NCI-H1694 treated with DMSO at 0.1 percent for 48 hours (cell line): ENCODE measurements at places on chromosomes 11 and 22.

- peak; percentile 32 for DNase-seq
These were observed 124.3 kb downstream of the TRIM29 start for GRCh38 chr11:120013325-120014250.

- peak; percentile 11 for DNase-seq
These were observed 7.0 kb upstream of the DDX17 start for GRCh38 chr22:38513063-38513462.

- DNase-seq = peak; percentile 12
These were observed 16.0 kb downstream of the USH1C start for GRCh38 chr11:17528181-17528691.

- no peak for DNase-seq
These were observed 2.1 kb downstream of the MRPL40 start for GRCh38 chr22:19434401-19434800.

DNA sequence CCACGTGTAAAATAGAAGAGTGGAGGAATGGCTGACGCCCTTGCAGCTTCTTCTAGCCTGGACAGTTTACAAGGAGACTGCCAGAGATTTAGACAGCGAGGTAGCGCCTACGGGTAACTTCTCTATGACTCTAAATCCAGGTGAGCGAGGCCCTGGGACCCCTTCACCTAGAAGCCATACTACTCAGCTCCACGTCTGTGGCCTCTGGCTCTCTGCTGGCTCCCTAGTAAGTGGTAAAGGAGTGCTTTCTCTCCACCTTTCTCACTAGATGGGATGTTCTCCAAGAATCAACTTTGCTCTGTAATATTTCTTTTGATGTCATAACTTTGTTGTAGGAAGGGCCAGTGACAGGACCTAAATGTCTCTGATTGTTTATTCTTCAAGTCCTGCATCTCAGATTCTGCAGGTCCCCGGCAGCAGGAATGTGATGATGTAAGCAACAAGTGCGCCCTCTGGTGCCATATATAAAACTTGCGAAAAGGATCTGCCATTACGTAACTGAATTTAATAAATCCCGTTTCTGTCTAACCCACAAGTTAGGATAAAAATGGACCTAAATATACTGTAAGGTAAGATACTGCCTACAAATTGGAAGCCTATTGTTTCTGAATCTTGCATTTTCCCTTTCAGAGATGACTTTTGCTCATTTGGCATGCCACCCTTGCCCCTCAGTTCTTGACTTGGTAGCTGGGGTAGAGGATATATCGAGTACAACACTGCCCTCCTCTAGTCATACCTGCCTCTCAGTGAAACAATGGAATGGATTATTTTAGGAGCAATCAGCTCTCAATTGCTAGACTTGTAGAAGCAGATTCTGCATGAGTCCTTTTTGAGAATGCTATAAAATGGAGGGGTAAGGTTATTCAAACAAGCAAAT is 11.0 kb upstream of the PTPN5 start:
- DNase-seq = peak; percentile 6

DNA sequence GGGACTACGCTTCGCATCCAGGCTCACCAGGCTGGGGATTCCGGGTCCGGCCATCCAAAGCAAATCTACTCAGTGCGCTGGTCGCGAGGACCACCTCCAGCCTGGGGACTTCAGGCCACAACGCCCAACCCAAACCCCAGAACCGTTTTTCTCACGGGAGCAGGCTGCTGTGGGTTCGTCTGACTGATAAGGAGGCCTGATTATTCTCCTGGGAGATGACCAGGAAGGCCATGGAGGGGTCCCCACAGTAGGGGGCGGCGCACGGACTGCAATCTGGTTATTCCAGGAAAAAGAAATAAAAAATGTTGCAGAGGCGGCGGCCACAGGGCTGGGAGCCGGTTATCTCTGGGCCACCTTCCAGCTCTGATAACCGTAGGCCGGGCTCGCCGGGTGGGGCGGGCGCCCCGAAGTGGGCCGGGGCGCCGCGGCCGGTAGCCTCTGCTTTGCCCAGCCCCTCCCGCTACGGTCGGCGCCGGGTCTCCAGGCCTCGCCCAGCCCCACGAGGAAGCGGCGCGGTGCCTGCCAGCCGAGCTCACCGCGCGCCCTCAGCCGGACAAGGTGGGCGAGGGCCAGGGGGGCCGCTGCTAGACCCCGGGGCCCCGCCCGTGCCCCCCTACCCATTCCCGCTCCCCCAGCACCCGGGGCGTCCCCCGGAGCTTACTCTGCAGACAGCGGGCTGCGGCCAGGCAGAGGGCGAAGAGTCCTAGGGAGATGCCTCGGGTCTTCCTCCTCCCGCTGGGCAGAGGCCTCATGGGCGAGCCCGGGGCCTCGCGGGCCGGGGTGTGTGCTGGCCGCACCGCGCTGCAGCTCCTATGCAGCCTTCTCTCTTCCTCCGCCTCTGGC is 446 bp downstream of the VSTM5 start:
- no peak for DNase-seq

DNA sequence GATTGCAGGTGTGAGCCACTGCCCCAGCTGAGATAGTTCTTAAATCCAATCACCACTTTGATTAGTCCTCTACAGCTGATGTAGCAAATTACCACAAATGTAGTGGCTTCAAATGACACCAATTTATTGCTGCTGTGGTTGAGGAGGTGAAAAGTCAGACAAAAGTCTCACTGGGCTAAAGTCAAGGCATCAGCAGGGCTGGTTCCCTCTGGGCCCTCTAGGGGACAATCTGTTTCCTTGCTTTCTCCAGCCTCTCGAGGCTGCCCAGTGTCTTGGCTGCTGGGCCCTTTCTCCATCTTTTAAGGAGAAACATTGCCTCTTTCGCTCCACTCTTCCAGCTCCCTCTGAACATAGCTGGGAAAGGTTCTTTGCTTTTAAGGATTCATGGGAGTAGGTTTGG is 50.5 kb upstream of the SHANK2 start:
- DNase-seq = no peak

DNA sequence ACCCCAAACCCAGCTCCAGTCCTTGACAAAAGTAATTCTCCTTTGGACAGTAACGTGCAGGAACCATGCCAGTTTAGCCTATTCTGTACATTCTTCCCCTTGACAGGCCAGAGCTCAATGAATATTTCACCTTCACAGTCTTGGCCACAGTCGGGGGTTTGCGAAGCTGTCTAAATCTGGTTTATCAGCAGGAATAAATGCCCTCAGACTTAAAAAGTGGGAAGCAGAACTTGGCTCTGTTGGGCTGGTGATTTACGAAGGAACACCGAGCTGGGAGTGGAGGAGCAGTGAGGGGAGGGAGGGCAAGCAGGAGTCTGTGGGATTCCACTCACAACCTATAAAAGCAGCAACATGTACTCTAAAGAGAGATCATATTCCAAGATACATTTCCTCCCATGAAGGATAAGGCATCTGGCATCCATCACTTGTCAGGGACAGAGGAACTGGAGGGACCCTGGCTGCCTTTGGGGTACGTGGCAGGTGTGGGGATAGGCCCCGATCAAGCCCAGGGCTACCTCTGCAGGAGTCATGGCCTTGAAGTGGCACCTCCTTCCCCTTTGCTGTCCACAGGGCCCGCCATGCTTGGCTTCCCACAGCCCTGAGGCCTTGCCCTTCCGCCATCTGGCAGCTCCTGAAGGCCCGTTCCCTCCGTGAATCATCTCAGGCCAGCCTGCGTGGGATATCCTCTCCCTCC is 154.3 kb downstream of the ADAMTS15 start:
- no peak for DNase-seq

- DNase-seq = no peak
These were observed 66.5 kb upstream of the PITPNB start for GRCh38 chr22:27985323-27986275.

DNA sequence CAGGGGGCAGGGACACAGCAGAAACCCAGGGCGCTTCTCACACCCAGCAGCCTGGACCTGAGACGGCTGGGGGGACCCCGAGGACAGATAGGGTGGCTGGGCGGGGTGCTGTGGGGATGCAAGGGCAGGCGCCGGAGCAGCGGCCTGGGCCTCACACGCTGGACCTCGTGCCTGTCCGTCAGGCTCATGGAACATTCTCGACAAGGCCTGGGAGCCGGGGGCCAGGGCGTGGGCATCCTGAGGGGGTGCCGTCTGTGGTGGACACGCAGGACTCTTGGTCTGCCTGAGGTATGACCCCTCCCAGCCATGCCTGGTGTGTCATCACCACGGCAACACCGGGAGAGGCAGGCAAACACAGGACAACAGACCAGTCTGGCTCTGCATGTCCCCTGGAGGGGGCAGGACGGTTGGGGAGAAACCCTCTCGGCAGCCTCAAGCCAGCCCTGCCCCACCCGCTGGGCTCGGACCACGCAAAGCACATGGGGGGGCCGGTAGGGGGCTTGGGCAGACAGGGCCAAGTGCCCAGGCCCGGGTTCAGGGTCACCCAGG is 21.4 kb downstream of the MRPL23 start:
- no peak for DNase-seq

- peak; percentile 13 for DNase-seq
These were observed 17.2 kb downstream of the CLDN25 start for GRCh38 chr11:113796663-113797259.

- no peak for DNase-seq
These were observed 35.4 kb upstream of the FLI1 start for GRCh38 chr11:128658502-128658901.

DNA sequence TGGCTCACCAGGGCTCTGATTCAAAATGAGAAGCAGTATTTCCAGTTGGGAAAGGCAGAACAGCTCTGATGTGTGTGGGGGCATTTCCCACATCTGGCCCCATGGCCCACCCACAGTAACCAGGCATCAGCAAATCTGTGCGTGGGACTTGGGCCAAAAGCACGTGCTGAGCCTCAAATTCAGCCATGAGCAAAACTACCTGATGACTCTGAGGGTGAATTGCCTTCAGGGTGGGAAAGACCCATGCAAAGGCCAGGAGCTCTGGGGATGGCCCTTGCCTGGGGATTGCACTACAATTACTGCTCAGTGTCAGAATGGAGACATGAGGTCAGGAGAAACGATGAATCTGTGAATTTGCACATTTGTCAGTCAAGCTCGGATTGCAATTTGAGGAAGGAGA is 20.9 kb downstream of the TP53AIP1 start:
- no peak for DNase-seq

DNA sequence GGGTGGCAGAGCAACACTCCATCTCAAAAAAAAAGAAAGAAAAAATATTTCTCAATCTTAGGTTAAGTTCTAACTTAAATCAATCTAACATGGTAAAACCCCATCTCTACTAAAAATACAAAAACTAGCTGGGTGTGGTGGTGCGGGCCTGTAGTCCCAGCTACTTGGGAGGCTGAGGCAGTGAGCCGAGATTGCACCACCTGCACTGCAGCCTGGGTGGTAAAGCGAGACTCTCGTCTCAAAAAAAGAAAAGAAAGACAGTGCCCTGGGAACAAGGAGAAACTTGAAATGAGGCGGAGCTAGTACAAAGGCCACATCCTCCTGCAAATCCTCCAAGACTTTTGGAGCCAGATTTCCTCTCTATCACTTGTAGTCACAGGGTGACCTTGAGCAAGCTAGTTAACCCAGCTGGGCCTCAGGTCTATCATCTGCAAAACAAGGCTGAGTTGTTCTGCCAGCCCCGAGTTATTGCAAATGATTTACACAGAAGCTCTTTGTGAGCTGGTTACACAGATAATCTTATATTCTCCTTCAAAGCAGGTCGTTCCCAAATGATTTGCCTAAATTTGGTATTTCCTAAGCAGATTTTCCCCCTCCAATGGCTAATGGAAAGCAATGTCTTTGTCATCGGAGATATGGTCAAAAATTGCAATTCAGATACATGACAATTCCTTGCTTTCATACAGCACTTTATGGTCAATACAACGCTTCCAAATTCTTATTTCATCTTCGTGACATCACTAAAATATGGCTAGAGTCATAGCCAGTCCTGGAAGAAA is 1.9 kb downstream of the ANKRD54 start:
- DNase-seq = no peak

- no peak for DNase-seq
These were observed 114.2 kb downstream of the KCNQ1 start for GRCh38 chr11:2558861-2559526.

GRCh38 chr11:46914910-46915309 is 3.4 kb downstream of the LRP4 start:
- DNase-seq = no peak

DNA sequence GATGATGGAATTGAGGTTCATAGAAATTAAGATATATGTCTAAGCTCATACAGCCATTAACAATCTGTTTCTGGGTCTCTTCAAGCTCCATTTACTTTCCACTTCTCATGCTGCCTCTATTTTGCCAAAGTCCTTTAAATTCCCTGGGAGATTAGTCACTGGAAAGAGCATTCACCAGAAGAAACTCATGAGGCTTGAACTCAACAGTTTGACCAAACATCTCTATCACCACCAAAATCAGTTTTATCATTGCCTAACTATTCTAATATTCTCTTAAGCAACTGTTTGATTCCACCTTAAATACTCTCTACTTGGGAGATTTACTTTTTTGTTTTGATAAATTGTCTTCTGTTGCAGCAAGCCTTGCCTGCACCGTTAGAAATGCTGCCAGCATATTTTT is 881.3 kb downstream of the KCNA4 start:
- no peak for DNase-seq

DNA sequence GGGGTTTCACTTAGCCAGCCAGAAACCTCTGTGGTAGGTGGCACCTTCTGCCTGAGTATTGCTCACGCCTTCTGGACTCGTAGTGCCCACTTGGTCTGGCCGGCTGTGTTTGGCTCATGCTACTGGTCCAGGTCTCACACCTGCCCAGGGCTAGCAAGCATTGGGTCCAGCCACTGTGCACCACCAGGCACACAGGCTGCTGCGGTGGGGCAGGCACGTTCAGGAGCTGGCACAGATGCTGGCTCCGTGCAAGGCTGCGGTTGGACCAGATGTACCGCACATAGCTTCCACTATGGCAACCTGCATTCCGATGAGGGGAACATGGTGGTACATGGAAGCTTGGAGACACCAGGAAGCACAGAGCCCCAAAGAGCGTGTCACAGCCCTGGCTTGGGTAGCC is 34.8 kb upstream of the EXPH5 start:
- no peak for DNase-seq

DNA sequence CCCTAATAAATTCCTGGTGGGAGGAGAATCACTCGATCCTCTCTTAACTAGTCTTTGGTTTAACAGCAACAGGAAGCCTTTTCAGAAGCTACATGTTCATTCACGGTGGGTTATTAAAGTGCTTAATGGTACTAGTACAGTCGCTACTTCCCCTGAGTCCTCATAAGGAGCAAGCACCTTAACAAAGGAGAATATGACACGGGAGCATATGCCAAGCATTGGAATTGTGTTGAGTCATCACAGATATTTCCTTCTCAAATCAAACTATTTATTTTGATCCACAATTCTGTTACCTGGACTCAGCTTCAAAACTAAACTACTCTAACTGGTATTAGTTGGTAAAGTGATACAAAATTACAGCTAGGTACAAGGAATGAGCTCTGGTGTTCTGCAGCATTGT is 177.5 kb upstream of the CTSC start:
- DNase-seq = no peak

GRCh38 chr11:59611570-59612565 is 3.7 kb downstream of the OSBP start:
- DNase-seq = no peak

DNA sequence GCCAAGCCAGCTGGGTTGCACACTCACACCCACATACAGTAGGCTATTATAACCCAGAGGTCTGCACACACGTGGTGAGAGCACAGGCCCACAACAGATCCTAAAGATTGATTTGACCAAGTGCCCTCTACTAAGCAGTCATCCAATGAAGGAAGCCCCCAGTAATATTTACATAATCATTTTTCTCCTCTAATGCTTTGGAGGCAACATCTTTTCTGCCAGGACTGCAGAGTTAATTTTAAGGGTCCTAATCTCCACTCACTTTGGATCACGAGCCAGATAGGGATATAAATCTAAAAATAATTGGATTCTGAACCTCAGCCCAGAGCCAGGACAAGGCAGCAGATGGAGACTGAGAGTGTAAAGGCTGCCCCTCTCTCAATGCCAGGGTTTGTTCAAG is 49.1 kb upstream of the MTNR1B start:
- no peak for DNase-seq

GRCh38 chr22:48709976-48710375 is 1117.7 kb downstream of the BRD1 start:
- DNase-seq = no peak
